ENCODE measurements at places on chromosomes 7 and 10.

DNA sequence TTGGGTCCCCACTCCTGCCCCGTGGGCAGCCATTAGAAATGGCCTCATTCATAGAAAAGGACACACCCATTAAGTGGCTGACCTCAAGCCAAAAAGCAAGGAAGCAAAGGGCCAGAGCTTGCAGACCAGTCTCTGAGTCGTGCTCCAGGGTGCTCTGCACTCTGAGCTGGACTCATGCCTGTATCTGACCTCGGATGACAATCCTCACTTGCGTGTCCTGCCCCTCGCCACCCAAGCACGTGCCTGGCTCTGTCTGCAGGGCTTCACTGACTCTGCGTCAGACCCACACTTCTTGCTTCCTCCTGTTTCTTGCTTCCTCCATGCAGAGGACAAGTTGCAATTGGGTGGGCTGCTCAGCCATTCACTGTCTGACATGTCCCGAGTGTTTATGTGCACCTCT is 138.8 kb downstream of the OAT start:
- DNase-seq: no peak

DNA sequence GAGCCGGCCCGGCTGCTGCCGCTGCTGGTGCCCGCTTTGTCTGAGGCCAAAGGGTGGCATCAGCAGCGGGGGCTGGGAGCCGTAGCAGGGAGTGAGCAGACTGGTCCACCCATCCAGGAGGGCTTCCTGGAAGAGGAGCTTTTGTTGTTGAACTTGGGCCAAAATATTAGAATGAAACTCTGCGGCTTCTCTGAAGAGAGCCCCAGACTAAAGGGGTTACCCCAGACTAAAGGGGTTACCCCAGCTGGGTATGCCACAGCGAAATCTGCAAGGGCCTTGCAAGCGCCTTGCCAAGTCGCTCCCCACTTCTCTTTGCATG is 154.7 kb upstream of the ZMIZ1 start:
- no peak for DNase-seq

- no peak for DNase-seq
These were observed 288.1 kb upstream of the PRKCQ start for GRCh38 chr10:6868036-6868725.

GRCh38 chr10:82282782-82283456 is 407.9 kb downstream of the NRG3 start:
- no peak for DNase-seq

DNA sequence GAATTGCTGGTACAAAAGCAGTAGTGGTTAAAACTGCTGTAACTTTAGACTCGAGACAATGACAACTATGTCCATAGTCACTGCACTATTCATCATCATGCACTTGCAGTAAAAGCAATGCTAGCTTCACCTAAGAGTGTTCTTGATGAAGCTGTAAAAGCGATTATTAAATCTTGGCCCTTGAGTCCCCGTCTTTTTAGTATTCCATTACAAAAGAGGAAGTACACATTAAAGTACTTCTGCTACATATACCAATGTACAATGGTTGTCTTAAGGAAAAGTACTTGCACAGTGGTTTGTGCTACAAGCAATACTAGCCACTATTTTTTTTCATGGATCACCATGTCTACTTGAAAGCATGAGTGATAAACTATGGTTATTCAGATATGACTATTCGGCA is 78.3 kb downstream of the ATAD1 start:
- DNase-seq: no peak

DNA sequence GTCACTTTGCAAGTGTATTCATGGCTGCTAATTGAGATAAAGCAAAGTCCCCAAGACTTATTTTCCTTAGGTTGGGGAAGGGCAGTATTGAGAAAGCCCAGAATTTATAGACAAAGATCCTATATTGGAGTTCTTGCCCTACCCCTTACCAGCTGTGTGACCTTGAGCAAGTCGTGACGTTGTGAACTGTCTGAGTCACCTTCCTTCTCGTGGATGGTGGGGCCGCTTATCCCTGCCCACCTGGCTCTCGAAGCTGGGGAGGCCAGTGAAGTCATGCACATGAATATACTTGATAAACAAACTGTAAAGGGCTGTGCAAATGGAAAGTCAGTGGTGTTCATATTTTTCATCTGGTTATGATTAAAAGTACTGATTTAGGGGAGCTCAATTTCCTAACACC is 127.4 kb downstream of the TACC2 start:
- DNase-seq: no peak

GRCh38 chr10:67621834-67622233 is 74.2 kb downstream of the CTNNA3 start:
- DNase-seq: no peak

DNA sequence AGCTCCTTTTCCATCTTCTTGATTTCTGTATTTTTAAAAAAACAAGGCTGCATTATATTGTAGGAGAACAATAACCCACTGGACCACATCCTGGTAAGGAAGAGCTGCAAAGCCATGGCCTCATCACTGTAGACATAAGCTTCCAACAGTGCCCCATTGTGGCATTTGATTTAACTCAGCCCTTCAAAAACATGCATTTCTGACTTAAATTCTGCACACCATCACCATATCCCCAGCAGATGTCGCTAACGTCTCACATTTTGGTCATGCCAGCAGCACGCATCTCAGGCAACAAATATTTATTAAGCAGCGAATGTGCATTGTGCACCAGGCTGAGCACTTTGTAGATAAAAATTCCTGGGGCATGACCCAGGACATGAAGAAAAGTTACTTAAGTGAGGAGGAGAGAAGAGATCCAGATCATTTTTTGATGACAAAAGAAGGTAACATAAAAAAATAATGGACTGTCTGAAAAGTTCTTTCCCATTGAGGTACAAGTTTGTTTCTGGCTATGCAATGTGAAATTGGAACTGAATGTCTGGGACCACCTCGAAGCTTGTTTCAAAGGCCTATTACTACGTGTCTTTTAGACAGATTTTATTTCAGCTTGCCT is 164.6 kb upstream of the CDCA7L start:
- DNase-seq: peak; percentile 72

GRCh38 chr7:23373151-23374004 is 74.2 kb downstream of the MALSU1 start:
- no peak for DNase-seq
